Calu3 (cell line): ENCODE measurements at places on chromosomes 6 and 20.
A peak's percentile ranks its signal among the peaks of the same experiment; 100 is the strongest.

DNA sequence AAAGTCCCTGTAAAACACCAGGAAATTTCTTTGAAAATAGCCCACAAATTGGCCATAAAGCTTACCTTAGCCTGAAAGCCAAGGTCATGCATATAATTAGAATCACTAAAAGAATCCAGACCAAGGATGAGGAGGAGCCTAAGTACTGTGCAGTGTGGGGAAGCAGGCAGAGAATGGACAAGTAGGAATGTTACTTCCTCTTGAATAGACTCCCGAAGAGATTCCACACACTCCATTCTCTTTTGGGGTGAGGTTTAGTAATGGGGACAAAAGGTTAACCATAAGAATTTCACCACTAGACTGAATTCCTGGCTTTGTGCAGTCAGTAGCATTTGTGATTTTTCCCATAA is 27.5 kb upstream of the MARCKS start:
- DNase-seq, result no peak

GRCh38 chr20:39161900-39162299 is 199.8 kb downstream of the DHX35 start:
- DNase-seq, result no peak

DNA sequence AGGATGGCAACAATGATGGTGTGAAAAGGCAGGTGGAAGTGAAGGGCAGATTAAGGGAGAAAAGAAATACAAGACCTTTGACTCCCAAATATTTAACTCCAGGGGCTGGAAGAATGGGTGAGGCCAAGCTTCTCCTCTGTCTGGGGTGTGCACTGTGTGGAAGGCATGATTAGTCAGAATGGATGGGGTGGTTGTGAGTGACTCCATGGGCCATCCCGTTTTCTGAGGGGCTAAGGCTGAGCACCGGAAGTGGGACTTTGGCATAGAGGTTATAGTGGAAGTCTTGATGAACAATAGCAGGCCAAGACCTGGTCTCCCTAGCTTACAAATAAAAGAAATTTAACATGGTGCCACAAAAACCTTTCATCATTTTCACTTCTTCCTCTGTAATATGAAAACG is 12.1 kb downstream of the E2F3 start:
- no peak for DNase-seq

DNA sequence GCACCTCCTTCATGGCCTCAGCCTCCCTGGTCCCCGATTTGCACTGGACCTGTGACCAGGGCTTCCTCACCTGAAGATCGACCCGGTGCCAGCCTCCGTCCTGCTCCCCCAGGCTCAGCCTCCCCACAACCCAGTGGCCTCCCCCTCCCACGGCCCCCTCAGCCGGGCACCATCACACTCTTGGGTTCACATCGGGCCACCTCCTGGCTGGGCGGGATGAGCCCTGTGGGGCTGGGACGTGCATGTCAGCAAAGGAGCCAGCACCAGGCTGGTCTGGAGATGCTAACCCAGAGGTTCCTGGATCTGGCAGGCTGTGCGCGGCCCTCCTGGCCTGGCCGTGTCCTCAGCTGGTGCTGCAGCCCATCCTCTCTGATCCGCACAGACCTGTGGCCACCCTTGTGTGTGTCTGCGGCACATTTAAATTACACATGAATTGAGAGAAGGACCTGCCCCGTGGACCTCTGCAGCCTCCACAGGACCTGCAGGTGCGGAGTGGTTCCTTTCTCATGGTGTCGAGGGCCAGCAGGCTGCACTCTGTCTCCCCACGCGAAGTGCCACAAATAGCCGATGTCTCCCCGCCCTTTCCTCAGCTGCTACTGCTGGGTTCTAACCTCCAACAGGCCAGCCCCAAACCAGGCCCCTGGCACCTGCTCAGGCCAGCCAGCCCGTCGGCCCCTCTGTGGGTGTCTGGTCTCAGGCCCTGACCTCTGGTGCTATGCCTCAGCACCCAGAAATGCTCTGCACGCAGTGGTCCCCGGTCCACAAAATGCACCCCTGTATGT is 237.5 kb downstream of the ERMARD start:
- no peak for DNase-seq

DNA sequence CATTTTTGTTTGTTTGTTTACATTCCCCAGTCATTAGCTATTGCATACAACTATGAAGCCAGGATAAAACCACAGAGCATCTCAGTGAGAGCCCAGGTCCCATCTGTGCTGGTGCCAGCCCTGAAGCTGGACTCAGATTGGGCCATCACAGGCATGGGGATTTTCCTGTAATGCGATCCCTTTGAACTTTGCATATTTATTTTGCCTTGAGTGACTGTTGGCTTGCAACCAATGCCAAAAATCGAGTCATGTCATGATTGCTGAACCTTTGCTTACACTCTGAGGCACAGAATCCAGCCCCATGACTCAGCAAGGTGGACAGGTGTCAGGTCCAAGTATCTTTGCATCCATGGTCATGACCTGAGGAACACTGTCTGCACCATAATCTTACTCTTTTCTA is 46.2 kb upstream of the GGTLC1 start:
- peak; percentile 0 for DNase-seq

GRCh38 chr6:74447013-74447412 is 751.0 kb downstream of the CD109 start:
- no peak for DNase-seq

GRCh38 chr20:63135411-63135810 is 80.5 kb downstream of the YTHDF1 start:
- DNase-seq, result no peak

- peak; percentile 31 for DNase-seq
Observed at GRCh38 chr6:37354526-37355384, 972 bp downstream of the RNF8 start.

DNA sequence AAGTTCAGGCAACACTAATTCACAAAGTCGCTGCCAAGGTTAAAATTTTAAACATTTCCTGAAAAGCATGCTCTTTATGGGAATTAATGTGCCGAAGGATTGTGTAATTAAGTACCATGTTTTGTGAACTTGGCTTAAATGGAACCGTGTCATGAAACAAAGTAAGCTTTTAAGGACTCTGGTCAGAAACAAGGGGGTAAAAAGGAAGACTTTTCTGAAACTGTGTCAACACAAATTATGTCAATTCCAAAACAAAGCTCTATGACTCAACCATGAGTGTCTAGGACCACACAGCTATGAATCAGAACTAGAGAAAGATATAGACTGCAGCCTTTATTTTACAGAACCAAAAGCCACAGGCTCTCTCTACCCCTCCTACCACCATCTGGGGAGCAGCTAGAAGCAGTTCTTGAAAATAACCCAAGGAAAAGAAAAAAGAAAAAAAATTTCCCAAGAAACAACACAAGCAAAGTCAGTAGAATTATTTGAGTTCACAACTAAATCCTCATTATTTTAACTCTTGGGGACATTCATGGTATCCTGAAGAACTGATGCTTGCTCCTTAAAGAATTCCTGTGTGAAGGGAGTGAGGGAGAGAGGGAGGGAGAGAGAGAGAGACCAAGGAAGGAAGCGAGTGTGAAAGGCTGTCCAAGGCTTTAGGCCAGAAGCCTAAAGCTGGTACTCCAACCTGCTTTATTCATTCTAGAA is 81.9 kb downstream of the ZMYND8 start:
- peak; percentile 48 for DNase-seq

- DNase-seq, result no peak
Observed at GRCh38 chr20:44790638-44791393, 19.5 kb downstream of the RIMS4 start.

- DNase-seq, result no peak
Observed at GRCh38 chr6:52641388-52641787, 29.5 kb upstream of the TMEM14A start.

DNA sequence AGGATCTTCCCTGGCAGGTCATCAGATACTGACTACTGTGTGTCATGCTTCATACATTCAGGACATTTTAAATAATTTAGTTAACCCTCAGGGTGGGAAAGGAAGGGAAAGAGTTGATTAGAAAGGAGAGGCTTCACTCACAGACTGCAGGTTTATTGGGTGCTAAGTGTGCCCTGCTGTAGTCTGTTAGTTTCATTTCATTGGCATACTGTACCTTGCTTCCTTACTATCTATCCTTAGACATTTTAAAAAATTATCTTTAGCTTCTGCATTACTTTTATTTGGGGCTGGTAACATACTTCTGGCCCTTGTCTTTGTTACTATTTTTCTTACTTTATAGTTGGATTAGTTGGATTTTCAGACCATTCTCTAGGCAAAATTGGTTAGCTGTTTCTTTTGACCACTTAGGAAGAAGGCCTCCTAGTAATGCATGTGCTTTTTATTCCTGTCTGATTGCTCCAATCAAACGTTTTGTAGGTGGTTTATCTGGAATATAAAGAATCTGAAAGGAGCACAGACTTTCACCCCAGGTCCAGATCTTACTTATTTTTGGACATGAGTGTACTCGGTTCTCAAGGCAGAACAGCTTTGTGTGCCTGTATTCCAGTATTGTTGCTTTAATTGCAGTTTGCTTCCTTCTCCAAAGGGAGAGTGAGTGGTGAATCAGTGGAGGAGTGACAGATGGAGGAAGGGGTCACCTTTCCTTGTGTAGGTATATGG is 82.7 kb upstream of the PRDM1 start:
- no peak for DNase-seq

DNA sequence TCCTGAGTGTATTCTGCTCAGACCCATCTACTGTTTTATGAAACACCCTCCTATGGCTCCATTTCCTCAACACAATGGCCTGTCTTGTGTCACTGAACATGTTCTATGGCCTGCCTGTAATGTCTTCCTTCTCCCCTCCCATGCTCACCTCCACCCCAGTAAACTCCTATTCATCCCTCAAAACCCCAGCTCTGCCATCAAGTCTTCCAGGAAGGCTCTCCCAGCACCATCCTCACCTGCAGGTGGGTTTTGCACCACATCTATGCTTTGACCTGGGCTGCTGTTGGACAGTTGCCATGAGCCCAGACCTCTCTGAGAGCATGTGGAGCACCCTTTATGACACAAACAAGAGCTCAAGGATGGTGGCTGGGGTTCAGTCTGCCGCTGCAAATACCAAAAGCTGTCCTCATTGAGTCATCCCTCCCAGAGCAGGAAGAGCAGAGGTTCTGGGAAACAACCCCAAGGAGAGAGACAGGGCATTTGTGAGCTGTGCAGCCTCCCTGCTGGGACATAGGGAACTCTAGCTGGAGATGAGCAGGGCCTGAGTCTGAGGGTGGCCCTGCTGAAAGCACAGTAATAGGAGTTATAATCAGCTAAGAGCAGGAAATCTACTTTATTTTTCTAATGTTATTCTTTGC is 93.8 kb upstream of the CD93 start:
- no peak for DNase-seq

GRCh38 chr6:36301085-36301658 is 31.3 kb downstream of the PNPLA1 start:
- no peak for DNase-seq

- no peak for DNase-seq
Observed at GRCh38 chr6:88380618-88381288, 214.6 kb upstream of the CNR1 start.
